ENCODE measurements at places on chromosomes 2 and 18.
A peak's percentile ranks its signal among the peaks of the same experiment; 100 is the strongest.

- DNase-seq: no peak
Observed at GRCh38 chr2:104736026-104736425, 117.9 kb upstream of the POU3F3 start.

DNA sequence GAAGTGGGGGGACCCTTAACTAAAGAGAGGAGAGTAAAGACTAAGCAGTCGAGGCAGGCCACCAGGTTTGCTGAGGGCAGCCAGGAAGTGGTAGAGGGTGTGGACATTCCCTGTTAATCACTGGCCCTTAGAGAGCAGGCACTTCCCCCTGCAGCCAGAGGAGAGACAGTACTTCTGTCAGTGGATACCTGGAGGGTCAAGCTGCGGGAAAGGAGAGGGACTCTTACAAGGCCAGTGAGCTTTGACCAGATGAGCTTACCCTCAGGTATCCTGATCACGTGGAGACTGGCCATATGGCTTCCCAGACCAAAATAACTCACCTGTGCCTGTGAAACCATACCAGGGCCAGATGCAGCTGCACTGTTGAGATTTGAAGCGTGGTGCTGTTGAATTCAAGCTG lies 28.6 kb downstream of the ITGA6 start:
- DNase-seq: no peak

GRCh38 chr2:86772611-86773010 lies 18.1 kb downstream of the CD8A start:
- DNase-seq: no peak

DNA sequence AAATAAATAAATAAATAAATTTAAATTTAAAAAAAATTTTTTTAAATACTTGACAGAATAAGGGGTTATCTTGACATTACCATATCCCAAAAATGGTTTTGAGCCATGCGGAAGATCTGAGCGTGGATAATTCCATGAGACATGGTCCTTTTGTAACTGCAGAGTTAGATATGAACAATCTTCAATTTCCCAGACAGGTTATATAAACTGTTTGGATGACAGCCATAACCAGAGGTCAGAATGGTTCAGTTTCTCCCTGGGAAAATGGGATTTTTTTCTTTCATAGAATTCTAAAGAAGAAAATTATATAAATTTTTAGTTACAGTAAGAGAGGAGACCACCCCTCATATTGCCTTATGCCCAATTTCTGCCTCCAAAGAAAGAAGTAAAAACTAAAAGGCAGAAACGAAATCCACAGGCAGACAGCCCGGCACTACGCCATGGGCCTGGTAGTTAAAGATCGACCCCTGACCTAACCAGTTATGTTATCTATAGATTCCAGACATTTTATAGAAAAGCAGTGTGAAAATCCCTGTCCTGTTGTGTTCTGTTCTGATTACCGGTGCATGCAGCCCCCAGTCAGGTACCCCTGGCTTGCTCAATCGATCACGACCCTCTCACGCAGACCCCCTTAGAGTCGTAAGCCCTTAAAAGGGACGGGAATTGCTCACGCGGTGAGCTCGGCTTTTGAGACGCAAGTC lies 3.0 kb downstream of the GALM start:
- DNase-seq: no peak

- DNase-seq: no peak
Observed at GRCh38 chr2:186427970-186428369, 58.1 kb upstream of the ZC3H15 start.

DNA sequence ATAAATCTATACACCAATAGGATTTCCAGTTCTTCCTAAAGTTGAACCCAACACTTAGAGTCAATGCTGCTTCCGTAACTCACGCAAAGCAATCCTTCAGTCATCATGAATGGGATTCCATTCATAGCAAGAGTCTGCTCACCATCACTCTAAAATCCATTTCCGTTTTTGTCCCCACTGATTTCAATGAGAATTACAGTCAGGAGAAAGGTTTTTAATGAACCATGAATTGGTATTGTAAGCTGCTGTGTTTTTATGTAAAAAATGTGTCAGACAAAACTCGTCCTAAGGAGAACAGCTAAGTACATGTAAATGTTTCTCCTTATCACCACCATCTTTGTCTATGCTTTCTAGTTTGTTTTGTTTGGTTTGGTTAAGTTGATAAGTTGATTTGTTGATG lies 391.5 kb downstream of the IRS1 start:
- no peak for DNase-seq

- no peak for DNase-seq
Observed at GRCh38 chr18:59834267-59834666, 65.5 kb upstream of the PMAIP1 start.

DNA sequence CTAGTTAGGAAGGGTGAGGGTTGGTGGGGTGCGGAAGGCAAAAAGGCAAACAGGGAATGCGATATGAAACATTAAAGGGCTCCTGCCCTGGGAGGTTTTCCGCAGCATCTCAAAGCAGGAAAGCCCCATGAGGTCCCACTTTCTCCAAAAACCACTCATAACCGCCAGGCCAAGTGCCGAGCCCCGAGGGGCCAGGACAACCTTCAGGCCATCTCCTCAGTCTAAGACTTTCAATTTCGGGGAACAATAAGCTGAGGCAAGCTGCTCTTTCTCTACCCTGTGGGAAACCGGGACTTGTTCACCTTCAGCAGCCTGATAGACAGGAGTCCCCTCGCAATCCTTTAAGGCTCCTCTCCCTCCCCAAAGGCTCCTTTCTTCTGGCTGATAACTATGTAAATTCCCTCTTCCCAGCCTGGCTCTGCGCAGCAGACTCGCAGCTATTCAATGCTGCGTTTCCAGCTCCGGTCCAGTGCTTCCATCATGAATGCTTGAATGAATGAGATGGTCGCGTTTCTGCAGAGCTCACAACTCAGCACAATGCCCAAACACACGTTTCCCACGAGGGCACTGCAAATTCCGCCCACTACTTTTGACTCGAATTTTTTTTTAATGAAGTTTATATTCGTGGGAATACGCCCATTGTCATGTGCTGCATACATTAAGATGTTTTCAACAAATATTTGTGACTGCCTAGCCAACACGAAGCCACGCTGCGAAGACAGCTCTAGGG lies 1.4 kb downstream of the LAMA1 start:
- no peak for DNase-seq

- no peak for DNase-seq
Observed at GRCh38 chr2:60834270-60834717, 47.1 kb upstream of the REL start.

GRCh38 chr18:37533647-37534584 lies 31.7 kb downstream of the CELF4 start:
- DNase-seq: no peak

- no peak for DNase-seq
Observed at GRCh38 chr18:9095297-9096006, 7.0 kb upstream of the NDUFV2 start.

- peak; percentile 38 for DNase-seq
Observed at GRCh38 chr2:182824767-182825158, 41.7 kb downstream of the FRZB start.

DNA sequence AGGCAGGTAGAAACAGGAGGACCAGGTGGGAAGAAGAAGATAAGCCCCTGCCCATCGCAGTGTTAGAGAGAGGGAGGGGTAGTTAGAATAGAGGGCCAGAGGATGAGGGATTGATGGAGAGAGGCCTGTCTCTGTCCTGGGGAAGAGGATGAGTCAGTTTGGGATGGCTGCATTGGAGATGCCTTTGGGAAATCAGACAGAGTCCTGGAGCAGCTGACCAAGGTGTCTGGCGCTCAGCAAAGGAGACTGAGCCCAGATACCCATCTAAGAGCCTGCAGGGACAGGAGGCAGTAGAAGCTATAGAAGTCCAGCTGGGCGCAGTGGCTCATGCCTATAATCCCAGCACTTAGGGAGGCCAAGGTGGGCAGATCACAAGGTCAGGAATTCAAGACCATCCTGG lies 177.8 kb upstream of the HAAO start:
- no peak for DNase-seq

Measured in C1 segment of cervical spinal cord (tissue), 14 donors.